ENCODE measurements at places on chromosomes 2 and 18.

- no peak for DNase-seq
Measured at GRCh38 chr2:128710729-128711128, 392.1 kb upstream of the HS6ST1 start.

DNA sequence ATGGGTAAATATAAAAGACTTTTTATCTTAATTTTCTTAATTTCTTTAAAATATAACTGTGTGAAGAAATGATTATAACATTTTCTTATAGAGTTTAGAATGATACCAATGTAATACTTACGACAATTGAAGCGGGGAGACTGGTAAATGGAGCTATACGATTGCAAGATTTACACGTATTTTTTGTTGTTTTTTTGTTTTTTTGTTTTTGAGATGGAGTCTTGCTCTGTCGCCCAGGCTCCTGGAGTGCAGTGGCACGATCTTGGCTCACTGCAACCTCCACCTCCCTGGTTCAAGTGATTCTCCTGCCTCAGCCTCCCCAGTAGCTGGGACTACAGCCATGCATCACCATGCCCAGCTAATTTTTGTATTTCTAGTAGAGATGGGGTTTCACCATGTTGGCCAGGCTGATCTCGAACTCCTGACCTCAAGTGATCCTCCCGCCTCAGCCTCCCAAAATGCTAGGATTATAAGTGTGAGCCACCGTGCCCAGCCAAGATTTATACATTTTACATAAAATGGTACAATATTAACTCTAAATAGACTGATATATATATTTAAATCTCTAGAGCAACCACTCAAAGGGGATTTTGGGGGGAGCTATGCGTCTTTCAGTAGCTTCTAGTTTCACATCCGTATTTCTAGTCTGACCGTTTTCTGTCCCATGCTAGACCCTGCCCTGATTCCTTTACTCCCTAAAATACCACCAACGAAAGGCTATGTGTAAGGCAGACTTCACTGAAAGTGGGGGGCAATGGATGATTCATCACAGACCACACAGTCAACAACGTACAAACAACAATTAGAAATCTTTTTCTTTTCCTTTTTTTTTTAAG lies 28.2 kb upstream of the ATG16L1 start:
- no peak for DNase-seq

DNA sequence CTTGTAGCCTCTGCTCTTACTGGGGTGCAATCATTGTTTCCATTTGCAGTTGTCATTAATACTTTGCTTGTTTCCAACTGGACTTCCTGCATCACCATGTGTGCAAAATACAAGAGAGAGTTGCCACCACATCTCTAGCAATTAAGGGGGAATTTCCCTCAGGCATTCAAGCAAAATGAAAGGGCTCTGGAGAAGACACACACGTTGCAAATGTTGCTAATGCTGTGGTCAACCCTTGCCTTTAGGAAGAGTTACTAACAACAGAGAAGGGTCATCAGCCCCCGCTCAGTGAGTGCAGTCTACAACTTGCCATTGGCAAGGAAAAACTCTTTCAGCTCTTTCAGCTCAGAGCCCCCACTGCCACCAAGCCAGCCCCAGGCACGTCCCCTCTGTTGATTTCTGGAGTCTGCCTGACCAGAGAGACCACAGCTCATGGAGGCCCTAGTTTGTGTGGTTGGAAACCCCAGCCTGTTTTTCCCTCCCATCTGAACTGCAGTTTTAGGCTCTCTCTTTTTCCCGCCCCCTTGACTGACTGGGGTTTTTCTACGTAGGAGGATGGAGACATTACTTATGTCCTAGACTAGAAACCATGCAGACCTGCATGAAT lies 25.9 kb upstream of the GPR45 start:
- DNase-seq: no peak

DNA sequence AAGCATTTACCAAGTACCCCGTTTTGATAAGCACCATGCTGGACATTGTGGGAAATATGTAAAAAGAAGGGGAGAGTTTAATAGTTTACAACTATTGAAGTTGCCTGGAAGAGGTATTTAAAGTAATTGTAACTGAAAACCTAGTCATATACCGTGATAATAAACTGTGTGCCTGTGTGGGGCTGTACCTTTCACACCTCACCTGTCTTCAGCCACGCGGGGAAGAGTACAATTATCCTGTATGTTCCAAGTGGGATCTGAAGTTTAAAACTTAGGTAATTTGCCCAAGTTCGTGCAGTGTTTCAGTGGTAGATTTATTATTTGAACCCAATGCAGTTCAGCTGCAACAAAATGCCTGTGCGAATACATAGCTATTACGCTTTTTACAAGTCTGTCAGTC lies 128.2 kb upstream of the TMEM200C start:
- DNase-seq: no peak
